Left ventricle myocardium inferior (tissue), 1 donor: ENCODE measurements at places on chromosomes 2 and 18. TPM values are rescaled to one million over a fixed set of nuclear protein-coding genes. Genes with fewer than 3 reads are reported as not detected.

ITPRID2 gene
- 76.0 TPM for total RNA-seq

CROCC2 gene
- not detected for total RNA-seq

PPP1R1C gene
- 33.1 TPM for total RNA-seq

LRRC30 gene
- not detected for total RNA-seq

WDR7 gene
- 29.3 TPM for total RNA-seq

NCKAP1 gene
- 142 TPM for total RNA-seq

KYNU gene
- 1.0 TPM for total RNA-seq

MC5R gene
- not detected for total RNA-seq

FOXD4L1 gene
- total RNA-seq = 0.11 TPM

ARHGAP28 gene
- 1.5 TPM for total RNA-seq

PLEK gene
- 4.8 TPM for total RNA-seq

KCNE4 gene
- total RNA-seq = 3.1 TPM

MIB1 gene
- 19.5 TPM for total RNA-seq

LDLRAD4 gene
- 43.3 TPM for total RNA-seq

ZDBF2 gene
- 8.3 TPM for total RNA-seq

CNTNAP5 gene
- not detected for total RNA-seq

CYP1B1 gene
- total RNA-seq = 17.7 TPM

PLGLB1 gene
- total RNA-seq = 2.4 TPM

SPATA3 gene
- not detected for total RNA-seq

SFT2D3 gene
- 2.9 TPM for total RNA-seq

SH3BP4 gene
- total RNA-seq = 9.6 TPM

HOXD1 gene
- not detected for total RNA-seq

DRC1 gene
- total RNA-seq = not detected

MPP4 gene
- not detected for total RNA-seq

TEX44 gene
- total RNA-seq = not detected

TTN gene
- total RNA-seq = 2,803 TPM

TPO gene
- 7.1 TPM for total RNA-seq

DNAH7 gene
- 0.11 TPM for total RNA-seq

SERPINB10 gene
- not detected for total RNA-seq

C2orf15 gene
- total RNA-seq = not detected

UGT1A3 gene
- not detected for total RNA-seq

ABCG5 gene
- total RNA-seq = not detected

CNDP1 gene
- total RNA-seq = not detected

TTC32 gene
- total RNA-seq = 4.9 TPM

SLC5A7 gene
- not detected for total RNA-seq

LYPD6 gene
- 0.08 TPM for total RNA-seq

APLF gene
- 4.8 TPM for total RNA-seq

M1AP gene
- total RNA-seq = not detected

FHOD3 gene
- 346 TPM for total RNA-seq

RGPD6 gene
- total RNA-seq = 11.5 TPM

IL1R2 gene
- 0.96 TPM for total RNA-seq

GALNT3 gene
- total RNA-seq = 0.08 TPM

GCKR gene
- not detected for total RNA-seq

MEP1B gene
- total RNA-seq = not detected

SRD5A2 gene
- total RNA-seq = not detected

RUFY4 gene
- total RNA-seq = not detected

RNF144A gene
- 17.9 TPM for total RNA-seq

TMEM182 gene
- 174 TPM for total RNA-seq

TOGARAM2 gene
- 51.9 TPM for total RNA-seq
